ENCODE measurements at places on chromosomes 5 and 9.

GRCh38 chr9:111598733-111599091 lies 735 bp downstream of the PTGR1 start:
- peak; percentile 59 for DNase-seq

- DNase-seq: peak; percentile 33
Observed at GRCh38 chr5:134989266-134989830, 21.6 kb downstream of the CATSPER3 start.

DNA sequence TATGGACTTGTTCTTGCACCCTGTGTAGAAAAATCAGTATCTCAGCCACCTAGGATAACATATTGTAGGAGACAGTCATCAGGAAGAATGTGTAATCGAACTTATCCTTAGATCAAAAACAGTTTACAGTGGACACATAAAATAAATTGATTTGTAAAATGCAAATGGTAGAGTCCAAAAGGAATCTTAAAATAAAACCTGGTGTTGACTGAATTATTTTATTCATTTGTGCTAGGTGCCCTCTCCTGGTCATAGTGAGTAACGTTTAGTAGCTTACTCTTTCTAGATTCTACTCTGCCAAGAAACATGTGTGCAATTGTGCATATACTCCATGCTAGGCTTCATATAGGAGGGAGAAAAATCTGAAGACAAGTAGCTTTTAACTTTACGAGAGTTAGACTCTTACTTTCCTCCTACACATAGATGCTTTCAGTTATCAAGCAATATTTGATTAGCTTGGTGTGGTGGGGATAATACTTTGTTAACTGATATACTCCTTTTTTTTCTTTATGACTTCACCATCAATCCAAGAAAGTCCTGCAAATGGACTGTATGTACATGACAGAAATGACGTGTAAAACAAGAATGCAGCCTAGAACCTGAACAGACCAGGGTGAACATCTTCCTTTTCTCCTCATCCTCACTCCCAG lies 23.7 kb upstream of the LOX start:
- peak; percentile 74 for DNase-seq

- no peak for DNase-seq
Observed at GRCh38 chr5:134659456-134659855, 10.9 kb downstream of the SEC24A start.

DNA sequence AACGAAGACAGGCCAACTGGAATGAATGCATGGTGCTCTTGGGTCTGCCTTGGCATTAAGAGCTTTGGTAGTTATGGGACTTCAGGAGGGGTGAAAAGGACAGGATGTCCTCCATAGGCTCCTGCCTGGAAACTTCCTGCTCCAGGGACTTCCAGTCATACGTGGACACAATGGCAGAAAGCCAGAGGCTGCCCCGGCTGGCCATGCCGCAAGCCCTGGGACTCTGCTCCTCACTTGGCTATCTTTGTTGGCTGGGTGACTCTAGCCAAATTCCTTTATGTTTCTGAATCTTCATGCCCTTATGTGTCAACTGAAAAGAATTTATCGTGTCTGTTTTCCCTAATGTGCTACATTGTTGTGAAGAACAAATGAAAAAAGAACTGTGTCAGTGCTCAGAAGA lies 136.9 kb downstream of the SIL1 start:
- DNase-seq: peak; percentile 93

Data from AG10803 (cell line).